ENCODE measurements at places on chromosomes 2 and 18.

DNA sequence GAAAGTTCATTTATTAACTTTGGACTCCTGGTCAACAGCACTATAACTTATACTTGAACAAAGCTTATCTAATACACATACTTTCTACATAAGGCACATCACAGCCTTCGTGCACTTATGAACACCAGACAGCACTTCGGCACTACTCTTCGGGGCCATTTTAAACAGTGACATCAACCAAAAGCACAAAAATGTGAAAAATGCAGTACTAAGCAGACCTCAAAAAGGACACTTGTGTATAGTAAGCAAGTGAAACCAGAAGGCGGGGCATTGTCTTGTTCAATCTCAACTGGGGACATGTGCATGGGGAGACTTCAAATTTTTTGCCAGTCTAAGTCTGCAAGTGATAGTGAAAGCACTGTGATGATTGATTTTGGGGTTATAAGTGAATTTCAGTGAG, 163.0 kb downstream of the NCKAP5 start:
- no peak for DNase-seq

DNA sequence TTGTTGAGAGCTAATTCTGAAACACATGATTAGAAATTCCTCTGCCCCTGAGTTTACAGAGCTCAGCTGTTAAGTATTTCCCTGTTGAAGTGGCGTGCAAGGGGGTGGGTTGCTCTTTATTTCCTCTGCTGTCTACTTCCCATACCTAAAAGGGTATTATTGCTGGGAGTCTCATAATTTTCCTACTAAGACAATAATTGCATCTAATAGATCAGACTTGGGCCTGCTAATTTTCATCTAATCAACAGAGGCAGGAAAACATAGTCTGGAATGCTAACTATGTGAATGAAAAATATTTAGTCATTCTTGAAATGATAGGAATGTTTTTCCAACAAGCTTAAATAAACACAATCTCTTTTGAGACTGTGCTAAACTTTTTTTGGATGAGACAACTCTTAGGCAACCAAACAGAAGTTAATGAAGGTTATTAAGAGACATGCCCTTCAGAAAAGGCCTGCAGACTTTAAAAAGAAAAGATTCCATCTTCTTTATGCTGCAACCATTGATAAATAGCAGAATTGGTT, 111.4 kb downstream of the FEZ2 start:
- DNase-seq = no peak

DNA sequence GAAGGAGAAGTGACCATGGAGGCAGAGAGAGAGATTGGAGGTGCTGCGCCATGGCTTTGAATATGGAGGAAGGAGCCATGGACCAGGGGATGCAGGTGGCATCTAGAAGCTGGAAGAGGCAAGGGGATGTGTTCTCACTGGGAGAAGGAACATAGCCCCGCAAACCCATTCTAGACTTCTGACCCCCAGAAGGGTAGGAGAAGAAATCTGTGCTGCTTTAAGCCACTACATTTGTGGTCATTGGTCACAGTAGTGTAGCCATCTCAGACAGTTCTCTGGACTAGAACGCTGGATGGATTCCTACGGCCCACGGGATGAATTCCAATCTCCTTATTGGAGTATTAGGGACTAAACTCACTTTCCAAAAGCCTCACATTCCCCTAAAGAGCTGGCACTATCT, 67.8 kb downstream of the PTGR3 start:
- DNase-seq = no peak

DNA sequence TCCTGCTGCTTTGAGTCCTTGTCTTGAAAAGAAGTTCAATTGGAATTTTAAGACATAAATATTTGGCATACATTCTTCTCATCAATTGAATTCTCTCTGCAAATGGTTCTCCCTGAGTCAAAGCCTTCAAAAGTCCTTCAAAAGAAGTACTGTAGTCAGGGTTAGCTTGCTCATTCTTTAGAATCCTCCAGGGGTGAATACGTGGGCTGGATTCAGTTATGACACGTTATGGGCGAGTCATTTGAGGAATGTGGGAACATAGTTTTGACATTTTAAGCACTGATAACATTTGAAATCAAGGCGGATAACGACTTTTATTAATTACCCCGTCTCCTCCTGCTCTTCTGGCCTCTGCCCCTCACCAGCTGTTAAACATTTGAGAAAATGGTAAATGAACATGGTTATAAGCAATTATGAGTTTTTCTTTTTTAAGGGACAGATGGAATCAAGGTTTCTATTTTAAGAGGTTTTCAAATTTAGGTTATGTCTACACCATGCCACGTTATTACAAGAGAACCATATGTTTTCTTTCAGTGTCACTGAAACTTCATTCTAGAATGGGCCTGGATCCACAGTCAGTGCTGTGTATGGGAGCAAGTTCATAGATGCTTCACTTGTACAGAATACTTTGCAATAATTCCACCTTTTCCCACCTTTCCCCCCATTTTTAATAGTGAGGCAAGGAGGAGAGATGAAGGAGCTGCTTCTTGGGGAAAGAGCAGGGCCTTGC, 273.1 kb downstream of the TSN start:
- no peak for DNase-seq

DNA sequence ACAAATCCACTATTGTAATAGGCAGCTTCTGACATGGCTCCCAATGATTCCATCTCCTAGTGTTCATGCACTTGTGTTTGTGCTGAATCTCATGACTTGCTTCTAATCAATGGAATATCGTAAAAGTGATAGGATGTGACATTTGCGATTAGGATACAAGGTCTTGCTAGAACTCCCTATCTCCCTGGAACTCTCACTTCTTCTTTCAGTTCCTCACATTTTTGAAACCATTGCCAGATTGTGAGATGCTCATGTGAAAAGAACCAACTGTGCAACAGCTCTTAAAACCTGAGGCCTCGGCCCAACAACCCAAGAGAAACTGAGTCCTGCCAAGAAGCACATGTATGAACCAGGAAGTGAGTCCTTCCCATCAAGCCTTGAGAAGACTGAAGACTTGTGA, 226.9 kb upstream of the DTNA start:
- no peak for DNase-seq

DNA sequence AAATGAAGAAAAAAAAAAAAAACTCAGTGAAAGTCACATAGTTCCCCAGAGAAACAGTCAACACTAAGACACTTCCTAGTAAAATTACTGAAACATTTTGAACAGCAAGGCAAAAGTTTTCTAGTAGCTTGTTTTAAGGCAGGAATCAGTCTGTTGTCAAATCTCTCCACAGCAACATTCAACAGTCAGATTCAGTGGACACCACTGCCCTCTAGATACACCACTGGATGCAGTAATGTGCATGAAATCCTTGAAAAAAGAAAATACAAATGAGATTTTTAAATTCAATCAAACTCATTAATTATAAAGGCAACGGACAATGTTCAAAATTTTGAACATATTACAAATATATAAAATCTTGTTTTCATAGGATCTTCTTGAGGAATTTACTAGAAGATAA, 46.4 kb downstream of the GRB14 start:
- no peak for DNase-seq

GRCh38 chr2:225233234-225233633, 166.3 kb upstream of the NYAP2 start:
- DNase-seq = no peak

GRCh38 chr2:150909613-150910012, 352.1 kb downstream of the RBM43 start:
- DNase-seq = no peak

DNA sequence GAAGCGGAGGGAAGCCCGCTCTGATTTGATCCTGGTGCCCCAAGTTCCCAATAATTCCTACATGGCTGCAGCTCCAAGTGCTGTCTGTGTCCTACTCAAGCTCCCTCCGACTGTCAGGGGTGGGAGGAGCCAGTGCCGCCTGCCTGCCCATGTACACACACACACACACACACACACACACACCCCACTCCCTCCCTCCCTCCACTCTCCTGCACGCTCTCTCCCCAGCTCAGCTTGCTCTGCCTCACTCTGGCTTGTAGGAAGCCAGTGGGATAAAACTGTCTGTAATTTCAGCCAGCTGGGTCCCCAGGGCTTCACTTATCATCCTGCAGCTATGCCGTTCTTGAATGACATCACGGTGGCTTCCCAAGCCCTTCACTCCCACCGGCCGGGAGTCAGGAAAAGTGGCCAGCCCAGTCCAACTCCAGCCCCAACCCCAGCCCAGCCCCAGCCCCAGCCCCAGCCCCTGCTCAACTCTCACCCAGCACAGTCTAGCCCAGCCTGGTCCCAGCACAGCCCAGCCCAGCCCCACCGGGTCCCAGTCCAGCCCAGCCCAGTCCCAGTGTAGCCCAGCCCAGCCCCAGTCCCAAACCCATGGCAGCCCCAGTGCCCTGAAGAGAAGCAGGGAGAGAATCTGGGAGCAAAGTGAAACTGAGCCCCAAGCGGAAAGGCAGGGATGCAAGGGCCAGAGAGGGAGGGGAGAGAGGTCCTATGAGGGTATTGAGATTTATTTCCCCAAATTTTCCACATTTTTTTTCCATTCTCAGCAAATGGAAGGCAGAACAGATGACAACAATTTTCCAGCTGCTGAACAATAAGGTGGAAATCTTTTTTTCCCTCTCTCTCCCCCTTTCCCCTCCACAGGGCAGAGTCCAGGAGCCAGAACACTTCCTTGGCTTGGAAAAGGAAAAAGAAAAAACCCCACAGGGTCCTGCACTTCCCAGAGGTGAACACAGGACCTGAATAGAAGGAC, 144.0 kb downstream of the TNS1 start:
- DNase-seq = no peak

GRCh38 chr2:237700512-237701032, 73.2 kb downstream of the LRRFIP1 start:
- peak; percentile 35 for DNase-seq

- DNase-seq = no peak
Measured at GRCh38 chr2:165573534-165574461, 104.3 kb downstream of the CSRNP3 start.

DNA sequence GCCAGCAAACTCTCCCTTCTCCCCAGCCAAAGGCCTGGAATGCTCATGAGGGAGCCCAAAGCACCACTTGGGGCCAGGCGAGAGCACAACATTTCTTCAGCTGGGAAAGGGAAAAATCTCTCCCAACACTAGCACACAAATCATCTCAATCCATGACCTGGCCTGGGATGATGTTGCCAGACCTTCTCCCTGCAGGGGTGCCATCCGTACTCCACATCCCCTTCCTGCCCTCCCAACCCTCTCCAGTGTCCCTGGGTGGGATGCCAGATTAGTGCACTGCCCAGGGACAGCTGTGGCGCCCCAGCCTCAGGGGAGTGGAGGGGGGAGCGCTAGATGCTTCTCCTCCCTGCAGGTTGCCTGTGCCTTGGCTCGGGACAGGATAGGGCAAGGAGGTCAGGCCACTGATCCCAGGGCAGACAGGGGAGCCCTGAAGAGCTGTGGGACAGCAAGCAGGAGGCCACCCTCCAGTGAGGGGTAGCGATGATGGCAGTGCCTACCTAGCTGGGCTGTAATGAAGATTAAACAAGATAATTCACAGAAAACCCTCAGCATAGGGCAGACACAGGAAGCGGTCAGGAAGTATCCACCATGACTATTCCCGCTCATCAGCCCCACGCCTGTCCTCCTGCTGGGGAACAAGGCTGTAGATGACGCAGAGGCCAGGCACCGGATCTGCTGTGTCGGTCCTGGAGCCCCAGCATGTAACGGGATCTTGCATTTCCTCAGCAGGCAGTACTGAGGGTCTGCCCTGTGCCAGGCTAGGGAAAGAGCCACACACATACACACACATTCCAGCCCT, 31.1 kb downstream of the SERTAD2 start:
- no peak for DNase-seq

- no peak for DNase-seq
Measured at GRCh38 chr2:230327418-230328154, 593 bp downstream of the SP140L start.

DNA sequence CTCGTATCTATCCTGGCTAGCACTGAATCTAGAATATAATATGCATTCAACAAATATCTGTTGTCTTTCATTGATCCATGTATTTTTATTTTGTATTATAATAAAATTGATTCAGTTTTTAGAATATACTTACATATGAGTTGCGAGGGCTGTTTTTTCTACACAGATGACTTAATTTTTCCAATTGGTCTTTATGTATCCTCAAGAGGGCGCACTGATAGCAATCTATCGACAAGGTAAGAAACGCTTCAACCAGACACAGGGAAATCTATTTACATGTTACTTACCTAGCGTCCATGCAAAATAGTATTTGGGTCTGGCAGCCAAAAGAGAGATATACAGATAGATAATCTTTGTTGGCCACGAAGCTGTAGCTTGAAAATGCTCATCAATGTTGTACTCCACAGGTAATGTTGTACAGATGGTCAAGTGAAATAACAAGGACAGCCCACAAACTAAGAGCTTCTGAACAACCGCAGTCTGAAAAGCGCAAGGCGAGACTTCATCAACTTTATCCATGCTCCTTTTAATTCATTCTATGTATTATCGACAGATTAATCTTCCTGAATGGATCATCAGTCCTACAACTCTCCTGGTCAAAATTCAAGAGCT, 35.5 kb upstream of the KIDINS220 start:
- no peak for DNase-seq

- no peak for DNase-seq
Measured at GRCh38 chr2:217153510-217153909, 293.6 kb upstream of the TNP1 start.

All from stimulated activated CD8-positive, alpha-beta memory T cell treated with anti-CD3 and anti-CD28 coated beads, Interleukin-2, amount 100 ng/mL, for 1 hour (primary cell).